ENCODE measurements at places on chromosomes 11 and 22.
A peak's percentile ranks its signal among the peaks of the same experiment; 100 is the strongest.

DNA sequence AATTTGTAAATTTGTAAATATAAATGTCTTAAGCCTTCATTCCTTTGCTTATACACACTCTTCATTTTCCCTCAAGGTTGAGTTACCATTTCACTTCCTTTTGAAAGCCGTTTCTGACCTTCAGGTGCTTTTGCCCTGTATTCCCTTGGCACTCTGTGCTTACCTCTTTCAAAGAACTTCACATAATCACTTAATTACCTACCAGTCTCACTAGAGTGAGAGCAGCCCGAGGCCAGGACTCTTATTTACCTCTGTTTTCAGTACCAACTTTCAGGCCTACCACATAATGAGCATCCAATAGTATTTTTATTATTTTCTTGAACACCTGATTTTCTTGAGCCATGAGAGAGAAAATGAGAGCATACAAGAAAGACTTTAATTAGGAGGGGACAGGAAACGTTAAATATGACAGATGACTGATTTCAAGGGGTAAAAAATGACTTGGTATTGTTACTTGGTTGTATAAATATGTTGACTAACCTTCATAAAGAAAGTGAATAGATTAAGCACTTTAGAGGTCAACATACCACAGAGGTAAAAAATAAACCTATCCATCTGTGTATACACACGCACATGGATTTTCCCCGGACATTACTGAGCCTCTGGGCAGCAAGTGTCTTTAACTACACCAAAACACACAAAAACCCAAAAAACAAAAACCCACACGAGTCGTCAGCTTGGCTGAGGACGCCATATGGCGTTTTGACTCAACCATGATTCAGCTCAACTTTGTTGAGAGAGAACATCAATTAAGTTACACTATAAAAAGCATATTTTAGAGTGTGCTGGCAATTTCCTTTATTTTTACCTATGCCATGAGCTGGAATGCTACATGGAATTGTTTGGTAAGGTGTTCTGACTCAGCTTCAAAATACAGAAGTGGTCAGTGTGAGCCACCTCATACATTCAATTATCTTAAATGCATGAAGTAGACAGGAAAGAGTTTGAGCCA is 7.6 kb downstream of the ATXN10 start:
- peak; percentile 89 for DNase-seq

DNA sequence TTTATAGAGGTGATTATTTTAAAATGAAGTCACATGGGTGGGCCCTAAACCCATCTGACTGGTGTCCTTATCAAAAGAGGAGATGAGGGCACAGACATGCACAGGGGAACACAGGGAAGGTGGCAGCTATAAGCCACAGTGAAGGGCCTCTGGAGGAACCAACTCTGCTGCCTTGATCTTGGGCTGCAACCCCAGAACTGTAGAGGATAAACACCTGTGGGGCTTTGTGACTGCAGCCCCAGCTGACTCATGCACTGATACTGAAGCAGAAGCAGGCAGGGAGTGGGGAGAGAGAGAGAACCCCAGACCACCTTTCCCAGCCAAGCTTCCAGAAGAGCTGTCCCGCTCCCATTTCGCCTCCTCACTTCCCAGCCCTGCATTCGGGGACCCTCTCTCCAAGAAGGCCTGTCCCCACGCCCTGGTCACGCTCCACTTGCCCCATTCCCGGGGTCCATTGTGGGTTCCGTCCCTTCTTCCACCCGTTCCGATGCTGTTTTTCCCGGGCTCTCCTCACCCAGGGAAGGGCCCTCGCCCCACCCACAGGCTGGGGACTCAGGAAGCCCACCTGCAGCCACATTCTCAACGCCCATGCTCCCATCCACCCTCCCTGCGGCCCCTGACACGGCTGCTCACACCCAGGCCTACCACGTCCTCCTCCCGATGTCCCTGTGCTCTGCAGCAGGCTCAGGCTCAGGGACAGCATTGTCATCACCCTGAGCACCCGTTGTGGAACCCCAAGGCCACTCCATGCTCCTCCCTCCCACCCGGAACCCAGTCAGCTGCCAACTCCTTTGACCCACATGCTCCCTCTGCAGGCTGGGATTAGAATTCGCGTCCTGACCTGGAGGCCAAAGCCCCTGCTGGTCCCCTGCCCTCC is 90.8 kb upstream of the SHANK2 start:
- DNase-seq, result peak; percentile 36

DNA sequence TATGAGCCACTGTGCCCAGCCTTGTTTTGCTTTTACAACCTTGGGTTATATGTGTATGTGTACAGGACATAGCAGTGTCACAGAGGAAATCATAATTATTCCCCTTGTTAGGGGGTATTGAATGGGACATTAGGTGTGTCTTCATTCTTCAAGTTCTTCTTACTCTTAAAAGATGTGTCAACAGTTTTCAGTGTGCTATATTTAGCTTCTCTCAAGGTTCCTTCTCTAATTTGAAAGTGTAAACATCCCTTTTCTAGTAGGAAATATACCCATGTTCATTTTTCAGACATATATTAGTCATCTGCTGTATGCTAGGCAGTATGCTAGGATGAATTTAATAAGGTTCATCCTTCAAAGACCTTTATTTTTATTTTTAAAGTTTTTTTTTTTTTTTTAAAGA is 17.1 kb downstream of the PCF11 start:
- DNase-seq, result no peak

DNA sequence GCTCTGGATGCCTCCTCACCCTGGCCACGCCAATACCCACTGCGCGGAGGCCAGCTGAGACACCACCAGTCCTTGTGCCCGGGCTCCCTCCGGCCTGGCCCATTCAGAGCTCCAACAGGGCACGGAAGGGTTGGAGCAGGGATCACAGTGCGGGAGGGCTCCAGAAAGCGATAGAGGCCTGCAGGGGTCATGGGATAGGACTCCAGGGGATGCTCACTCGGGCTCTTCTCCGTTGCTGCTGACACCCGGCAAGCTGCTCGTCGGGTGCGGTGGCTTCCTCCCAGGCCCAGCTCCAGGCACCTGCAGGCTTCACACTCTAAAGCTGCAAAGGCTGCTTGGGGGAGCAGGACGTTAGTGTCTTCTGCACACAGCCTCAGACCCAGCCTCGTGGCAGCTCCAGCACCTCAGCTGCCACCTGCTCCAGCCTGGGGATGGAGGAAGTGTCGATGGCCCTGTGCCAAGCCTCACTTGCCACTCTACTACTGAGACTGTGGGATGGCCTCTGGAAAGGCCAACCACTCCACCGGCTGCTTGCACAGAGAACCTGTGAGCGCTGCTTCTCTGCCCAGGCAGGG is 10.6 kb downstream of the WNT7B start:
- DNase-seq, result no peak

DNA sequence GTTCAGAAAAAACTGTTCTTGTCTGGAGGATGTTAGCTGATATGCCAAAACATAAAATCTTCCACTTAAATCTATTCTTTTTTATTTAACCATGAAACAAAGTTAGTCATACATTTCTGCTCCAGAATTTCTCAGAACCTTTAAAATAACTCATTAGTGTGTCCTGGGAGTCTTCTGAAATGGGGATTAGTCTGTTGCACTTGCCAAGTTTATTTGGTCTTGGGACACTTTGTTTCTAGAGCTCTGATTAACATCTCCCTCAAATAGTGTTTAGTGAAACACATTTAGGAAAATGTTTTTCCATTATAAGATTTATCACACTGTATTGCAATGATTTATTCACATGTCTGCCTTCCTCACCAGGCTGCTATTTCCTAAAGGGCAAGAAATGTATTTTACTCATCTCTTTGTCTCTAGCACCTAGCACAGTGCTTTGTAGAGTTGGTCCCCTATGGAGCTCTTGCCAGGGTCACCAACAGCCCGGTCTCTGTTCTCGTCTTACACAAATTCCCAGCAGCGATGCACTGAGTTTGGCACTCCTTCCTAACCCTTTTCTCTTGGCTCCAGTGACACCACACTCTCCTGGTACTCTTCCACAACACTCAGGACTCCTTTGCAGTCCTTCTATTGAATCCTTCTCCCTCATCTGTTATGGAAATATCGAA is 189.2 kb downstream of the CSNK2A3 start:
- DNase-seq, result no peak

DNA sequence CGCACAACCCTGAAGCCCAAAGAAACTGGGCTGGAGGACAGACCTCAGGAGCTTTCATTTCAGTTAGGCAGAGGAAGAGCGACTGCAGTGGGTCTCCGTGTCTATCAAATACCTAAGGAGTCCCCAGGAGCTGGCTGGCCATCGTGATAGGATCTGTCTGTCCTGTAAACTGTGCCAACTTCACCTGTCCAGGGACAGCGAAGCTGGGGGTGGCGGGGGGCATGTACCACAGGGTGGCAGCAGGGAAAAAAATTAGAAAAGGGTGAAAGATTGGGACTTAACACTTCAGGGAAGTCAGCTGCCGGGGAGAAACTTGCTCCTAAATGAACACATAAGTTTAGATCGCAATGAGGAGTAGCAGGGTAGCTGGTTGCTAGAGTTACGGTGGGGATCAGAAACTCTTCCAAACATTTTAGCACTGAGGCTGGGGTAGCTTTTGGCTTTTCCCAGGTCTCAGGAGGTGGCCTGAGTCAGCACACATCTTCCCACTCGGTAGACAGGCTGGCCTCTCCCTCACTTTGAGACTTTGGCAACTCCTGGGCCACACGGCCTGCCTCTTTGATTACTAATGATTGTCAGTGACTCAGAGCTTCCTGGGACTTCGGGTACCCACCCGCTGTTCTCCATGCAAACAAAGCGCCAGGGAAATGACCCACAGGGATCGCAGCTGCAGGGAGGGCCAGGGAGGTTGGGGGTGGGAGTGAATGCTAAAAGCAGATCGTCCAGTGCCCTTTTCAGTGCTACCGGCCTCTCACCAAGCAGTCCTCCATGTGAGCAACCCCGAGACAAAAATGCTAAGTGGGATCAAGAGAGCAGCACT is 2.9 kb upstream of the MTFP1 start:
- peak; percentile 98 for DNase-seq

DNA sequence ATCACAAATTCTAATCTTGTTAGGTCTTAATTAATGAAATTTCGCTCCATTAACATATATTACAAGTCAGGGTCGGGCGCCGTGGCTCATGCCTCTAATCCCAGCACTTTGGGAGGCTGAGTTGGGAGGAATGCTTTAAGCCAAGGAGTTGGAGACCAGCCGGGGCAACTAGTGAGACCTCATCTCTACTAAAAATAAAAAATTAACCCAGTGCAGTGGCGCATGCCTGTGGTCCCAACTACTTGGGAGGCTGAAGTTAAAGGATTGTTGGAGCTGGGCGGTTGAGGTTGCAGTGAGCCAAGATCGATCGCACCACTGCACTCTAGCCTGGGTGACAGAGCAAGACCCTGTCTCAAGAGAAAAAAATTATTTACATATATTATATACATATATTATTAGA is 1.9 kb downstream of the TMA7B start:
- no peak for DNase-seq

DNA sequence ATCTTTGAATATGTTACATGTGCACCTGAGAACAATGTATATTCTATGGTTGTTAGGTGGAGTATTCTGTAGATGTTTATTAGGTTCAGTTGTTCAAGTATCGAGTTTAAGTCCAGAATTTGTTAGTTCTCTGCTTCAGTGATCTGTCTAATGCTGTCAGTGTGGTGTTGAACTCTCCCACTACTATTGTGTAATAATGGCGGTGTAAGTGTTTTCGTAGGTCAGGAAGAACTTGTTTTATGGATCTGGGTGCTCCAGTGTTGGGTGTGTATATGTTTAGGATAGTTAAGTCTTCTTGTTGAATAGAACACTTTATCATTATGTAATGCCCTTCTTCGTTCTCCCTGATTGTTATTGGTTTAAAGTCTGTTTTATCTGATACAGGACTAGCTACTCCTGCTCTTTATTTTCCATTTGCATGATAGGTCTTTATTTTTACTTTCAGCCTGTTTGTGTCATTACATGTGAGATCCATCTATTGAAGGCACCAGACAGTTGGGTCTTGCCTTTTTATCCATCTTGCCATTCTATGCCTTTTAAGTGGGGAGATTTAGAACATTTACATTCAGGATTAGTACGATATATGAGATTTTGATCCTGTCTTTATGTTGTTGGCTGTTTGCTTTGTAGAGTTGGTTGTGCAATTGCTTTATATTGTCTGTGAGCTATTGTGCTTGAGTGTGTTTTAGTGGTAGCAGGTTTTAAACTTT is 121.6 kb downstream of the DDX10 start:
- DNase-seq, result no peak

GRCh38 chr11:66318600-66318970 is 1.7 kb upstream of the CD248 start:
- peak; percentile 87 for DNase-seq

GRCh38 chr22:47299863-47300697 is 537.6 kb downstream of the TBC1D22A start:
- no peak for DNase-seq

DNA sequence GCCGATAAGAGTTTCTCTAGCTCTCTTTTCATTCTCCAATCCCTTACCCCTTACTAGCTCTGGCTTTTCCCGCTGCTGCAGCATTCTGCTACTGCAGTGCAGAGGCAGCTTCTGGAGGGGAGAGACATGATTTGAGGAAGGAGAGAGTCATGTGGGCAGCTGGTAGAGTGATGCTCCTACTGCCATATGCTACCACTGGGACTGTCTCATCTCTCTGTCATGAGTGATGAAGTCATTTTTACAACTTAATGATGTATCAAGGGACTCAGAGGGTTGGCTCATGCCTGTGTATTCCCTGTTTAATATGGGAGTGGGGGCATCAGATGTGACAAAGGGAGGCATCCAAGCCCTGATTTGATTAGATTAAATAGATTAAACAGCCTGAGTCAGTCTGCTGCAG is 11.3 kb downstream of the SLC17A6 start:
- no peak for DNase-seq

GRCh38 chr11:72621008-72621610 is 53.1 kb downstream of the PDE2A start:
- DNase-seq, result no peak

DNA sequence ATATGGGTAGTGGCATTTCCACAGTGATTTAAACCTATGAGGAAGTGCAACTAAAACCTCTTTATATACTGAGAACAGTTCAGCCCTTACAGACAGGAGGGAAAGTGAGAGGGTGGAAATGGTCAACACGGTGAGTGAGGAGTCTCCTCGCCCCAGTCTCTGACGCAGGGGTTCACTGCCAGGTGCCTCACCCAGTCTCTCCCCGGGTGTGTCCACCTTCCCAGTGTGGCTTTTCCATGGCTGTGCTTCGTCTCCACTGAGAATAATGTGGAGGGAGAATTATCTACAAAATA is 116.6 kb upstream of the TOP3B start:
- DNase-seq, result no peak

- no peak for DNase-seq
Measured at GRCh38 chr22:40213478-40213877, 35.8 kb downstream of the TNRC6B start.

DNA sequence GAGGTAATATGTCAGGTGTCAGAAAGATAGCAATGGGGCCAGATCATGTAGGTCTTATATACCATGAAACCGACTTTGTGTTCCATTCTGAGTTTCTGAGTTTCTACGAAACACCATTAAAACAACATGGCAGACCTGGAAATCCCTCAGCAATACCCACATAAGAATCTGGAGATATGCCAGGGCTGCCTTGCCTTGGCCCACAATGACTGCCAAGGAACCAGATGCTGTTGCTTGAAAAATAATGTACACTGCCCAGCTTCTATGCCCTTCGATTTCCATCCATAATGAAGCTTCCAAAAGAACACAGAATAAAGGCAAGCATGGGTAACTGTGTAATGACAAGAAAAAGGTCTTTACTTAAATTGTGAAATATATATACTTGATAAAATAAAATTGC is 277.4 kb downstream of the SOX6 start:
- DNase-seq, result no peak

Measured in fibroblast of mammary gland (primary cell).